Transverse colon (tissue), 4 donors: ENCODE measurements at places on chromosomes 16 and 17.

DNA sequence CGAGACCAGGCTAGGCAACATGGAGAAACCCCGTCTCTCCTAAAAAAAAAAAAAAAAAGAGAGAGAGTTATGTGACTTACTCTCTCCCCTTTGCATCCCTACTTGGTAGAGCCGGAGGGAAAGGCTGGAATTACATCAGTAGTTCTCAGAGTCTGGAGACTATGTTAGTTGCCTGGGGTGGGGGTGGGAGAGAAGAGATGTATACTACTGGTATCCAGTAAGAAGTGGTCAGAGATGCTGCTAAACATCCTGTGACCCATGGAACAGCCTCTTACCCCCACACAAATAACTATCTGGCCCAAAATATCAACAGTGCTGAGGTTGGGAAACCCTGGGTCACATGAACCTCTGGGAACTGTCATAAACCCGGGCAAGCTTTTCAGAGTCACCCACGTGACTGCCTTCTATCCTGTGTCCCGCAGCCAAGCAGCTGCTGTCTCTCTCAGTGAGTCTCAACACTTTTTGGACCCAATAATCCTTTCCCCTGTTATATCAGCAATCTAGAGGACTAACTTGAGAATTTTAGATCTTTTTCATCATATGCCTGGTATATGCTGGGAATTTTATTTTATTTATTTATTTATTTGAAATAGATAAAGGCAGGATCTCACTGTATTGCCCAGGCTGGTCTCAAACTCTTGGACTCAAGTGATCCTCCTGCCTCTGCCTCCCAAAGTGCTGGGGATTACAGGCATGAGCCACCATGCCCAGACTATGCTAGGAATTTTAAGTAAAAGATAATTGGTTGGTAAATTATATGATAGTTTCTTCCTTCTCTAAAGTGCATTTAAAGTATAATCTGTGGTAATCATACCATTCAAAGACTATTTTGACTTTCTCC is 8.7 kb downstream of the EIF1 start:
- H3K27me3 ChIP-seq, result no peaks in the 10 kb centered on the region
- peaks cover 12% of the 10 kb centered on the region for H3K36me3 ChIP-seq
- H3K4me3 ChIP-seq, result no peak overlapping the region
- peaks cover 27% of the 10 kb centered on the region for H3K4me1 ChIP-seq

- no peak overlapping the region for H3K4me3 ChIP-seq
- H3K4me1 ChIP-seq, result no peaks in the 10 kb centered on the region
Observed at GRCh38 chr16:78762222-78762621, 662.8 kb downstream of the WWOX start.

- peak; percentile 57 for DNase-seq
- H3K4me3 ChIP-seq, result peak overlapping the region; percentile 73
- peaks cover 20% of the 10 kb centered on the region for H3K4me1 ChIP-seq
- no peaks in the 10 kb centered on the region for H3K36me3 ChIP-seq
- peak overlapping the region; percentile 79 for H3K27ac ChIP-seq
Observed at GRCh38 chr16:67537270-67537635, 8.6 kb downstream of the RIPOR1 start.

- H3K27me3 ChIP-seq, result peaks cover 8% of the 10 kb centered on the region
- no peak for DNase-seq
- peak overlapping the region; percentile 38 for H3K4me3 ChIP-seq
- peaks cover 10% of the 10 kb centered on the region for H3K4me1 ChIP-seq
- no peaks in the 10 kb centered on the region for H3K36me3 ChIP-seq
Observed at GRCh38 chr16:49484936-49485335, 111.3 kb downstream of the C16orf78 start.

DNA sequence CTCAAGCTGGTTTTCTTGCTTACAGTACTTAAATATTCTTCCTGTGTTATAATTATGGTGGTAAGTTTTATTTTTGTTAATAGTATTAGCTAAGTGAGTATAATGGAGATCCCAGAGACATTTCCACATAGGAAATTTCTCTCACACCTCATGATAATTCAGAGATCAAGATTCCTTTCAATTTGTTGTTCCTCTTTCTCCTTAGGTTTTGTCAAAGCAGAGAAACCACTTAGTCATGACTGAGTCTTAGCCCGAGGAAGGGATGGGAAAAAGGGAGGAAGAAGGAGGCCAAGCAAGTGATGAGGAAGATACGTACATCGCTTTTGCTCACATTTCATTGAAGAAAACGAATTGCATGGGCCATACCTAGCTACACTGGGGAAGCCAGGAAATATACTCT is 18.4 kb downstream of the ESRP2 start:
- H3K36me3 ChIP-seq, result no peaks in the 10 kb centered on the region
- no peak for DNase-seq
- H3K27ac ChIP-seq, result no peak overlapping the region
- H3K4me1 ChIP-seq, result no peaks in the 10 kb centered on the region
- no peaks in the 10 kb centered on the region for H3K27me3 ChIP-seq

GRCh38 chr16:68732042-68732680 is 4.9 kb upstream of the CDH1 start:
- peak; percentile 93 for DNase-seq
- H3K4me3 ChIP-seq, result peak overlapping the region; percentile 19
- H3K36me3 ChIP-seq, result no peaks in the 10 kb centered on the region
- H3K4me1 ChIP-seq, result no peaks in the 10 kb centered on the region

GRCh38 chr16:9787717-9788116 is 394.5 kb downstream of the GRIN2A start:
- H3K4me1 ChIP-seq, result no peaks in the 10 kb centered on the region
- H3K4me3 ChIP-seq, result no peak overlapping the region
- H3K36me3 ChIP-seq, result no peaks in the 10 kb centered on the region

- DNase-seq, result no peak
- H3K36me3 ChIP-seq, result no peaks in the 10 kb centered on the region
- H3K4me1 ChIP-seq, result peaks cover 5% of the 10 kb centered on the region
- no peaks in the 10 kb centered on the region for H3K27me3 ChIP-seq
- H3K27ac ChIP-seq, result no peak overlapping the region
Observed at GRCh38 chr17:2485543-2485942, 26.1 kb downstream of the METTL16 start.

- DNase-seq, result no peak
- H3K27me3 ChIP-seq, result no peaks in the 10 kb centered on the region
- H3K4me3 ChIP-seq, result no peak overlapping the region
- no peaks in the 10 kb centered on the region for H3K36me3 ChIP-seq
- H3K27ac ChIP-seq, result no peak overlapping the region
Observed at GRCh38 chr16:19783363-19784182, 65.5 kb downstream of the IQCK start.

GRCh38 chr17:48028736-48029135 is 8.9 kb downstream of the COPZ2 start:
- no peaks in the 10 kb centered on the region for H3K36me3 ChIP-seq

GRCh38 chr17:45751466-45751865 is 32.7 kb upstream of the CRHR1 start:
- peaks cover 38% of the 10 kb centered on the region for H3K27me3 ChIP-seq
- no peaks in the 10 kb centered on the region for H3K36me3 ChIP-seq
- no peak overlapping the region for H3K27ac ChIP-seq
- H3K4me1 ChIP-seq, result no peaks in the 10 kb centered on the region

GRCh38 chr17:39634384-39634871 is 2.5 kb upstream of the STARD3 start:
- DNase-seq, result peak; percentile 16
- H3K4me1 ChIP-seq, result peaks cover 74% of the 10 kb centered on the region
- H3K27me3 ChIP-seq, result peaks cover 4% of the 10 kb centered on the region

GRCh38 chr17:57317079-57317478 is 60.8 kb downstream of the MSI2 start:
- H3K36me3 ChIP-seq, result no peaks in the 10 kb centered on the region
- H3K4me3 ChIP-seq, result no peak overlapping the region
- peaks cover 4% of the 10 kb centered on the region for H3K4me1 ChIP-seq
- H3K27ac ChIP-seq, result no peak overlapping the region

DNA sequence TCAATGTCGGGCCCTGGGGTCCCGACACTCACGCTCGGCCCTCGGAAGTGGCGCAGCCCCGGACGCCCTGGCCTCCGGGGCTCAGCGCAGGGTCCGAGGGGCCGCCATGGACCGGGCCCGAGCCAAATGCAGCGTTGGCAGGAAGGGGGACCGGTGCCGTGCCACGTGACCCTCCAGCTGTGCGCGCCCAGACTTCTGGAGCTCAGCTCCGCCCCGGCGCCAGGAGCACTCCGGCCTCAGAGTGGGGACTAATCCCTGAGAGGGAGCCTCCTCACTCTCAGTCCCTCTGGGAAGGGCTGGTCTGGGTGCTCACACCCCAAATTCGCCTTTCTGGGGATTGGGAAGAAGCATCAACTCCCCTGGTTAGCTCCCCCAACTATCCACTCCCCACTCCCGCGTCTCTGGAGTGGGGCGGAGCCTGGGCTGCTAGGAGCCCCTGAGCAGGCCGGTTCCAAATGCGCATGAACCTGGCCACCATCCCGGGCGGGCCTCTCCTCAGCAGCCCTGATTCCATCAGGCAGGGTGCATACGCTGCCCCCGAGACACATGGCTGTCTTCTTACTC is at the start of gene B3GNT9:
B3GNT9 (minus strand) TSS at position 166 of the 564 bp plus-strand sequence. CDS start 513 bp downstream, outside the sequence.
- no peaks in the 10 kb centered on the region for H3K36me3 ChIP-seq
- H3K27ac ChIP-seq, result peak within 1 kb of the TSS; percentile 86
- H3K4me1 ChIP-seq, result peaks cover 27% of the 10 kb centered on the region
- peaks cover 16% of the 10 kb centered on the region for H3K27me3 ChIP-seq
- peak within 1 kb of the TSS; percentile 66 for H3K4me3 ChIP-seq

- no peak overlapping the region for H3K27ac ChIP-seq
- H3K36me3 ChIP-seq, result peaks cover 64% of the 10 kb centered on the region
- no peaks in the 10 kb centered on the region for H3K27me3 ChIP-seq
- no peak overlapping the region for H3K4me3 ChIP-seq
- DNase-seq, result no peak
Observed at GRCh38 chr16:3480901-3481695, 14.2 kb downstream of the C16orf90 start.

DNA sequence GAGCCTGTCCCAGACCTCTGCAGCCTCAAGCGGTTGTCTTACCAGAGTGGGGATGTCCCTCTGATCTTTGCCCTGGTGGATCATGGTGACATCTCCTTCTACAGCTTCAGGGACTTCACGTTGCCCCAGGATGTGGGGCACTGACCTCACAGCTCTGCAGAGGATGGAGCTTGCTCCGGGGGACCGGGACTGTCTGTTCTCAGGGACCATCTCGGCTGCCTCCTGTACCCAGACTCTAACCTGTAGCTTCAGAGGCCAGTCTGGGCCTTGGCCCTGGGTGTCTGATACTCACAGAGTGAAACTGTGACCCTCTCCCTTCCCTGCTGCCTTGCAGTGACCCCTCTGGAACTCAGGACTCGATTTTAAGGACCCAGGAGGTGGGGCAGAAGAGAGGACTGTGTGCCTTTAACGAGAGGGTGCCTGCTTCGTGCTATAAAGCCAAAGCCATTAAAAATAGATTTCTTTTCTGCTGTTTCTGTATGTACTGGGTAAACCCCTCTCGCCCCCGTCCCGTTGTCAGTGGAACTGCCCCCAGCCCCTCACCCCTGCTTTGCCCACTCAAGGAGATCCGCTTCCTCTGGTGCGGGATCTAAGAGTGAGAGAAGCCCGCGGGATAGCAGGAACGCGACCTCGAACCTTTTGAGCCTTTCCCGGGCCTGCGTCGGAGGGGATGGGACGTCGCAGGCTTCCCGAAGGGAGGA is 1.1 kb upstream of the LLGL2 start:
- H3K36me3 ChIP-seq, result no peaks in the 10 kb centered on the region
- peaks cover 17% of the 10 kb centered on the region for H3K4me1 ChIP-seq
- H3K27me3 ChIP-seq, result no peaks in the 10 kb centered on the region
- DNase-seq, result no peak

GRCh38 chr17:82536512-82537201 is 17.1 kb downstream of the FOXK2 start:
- H3K27ac ChIP-seq, result peak overlapping the region; percentile 87
- H3K27me3 ChIP-seq, result no peaks in the 10 kb centered on the region
- H3K36me3 ChIP-seq, result no peaks in the 10 kb centered on the region
- DNase-seq, result no peak
- no peak overlapping the region for H3K4me3 ChIP-seq

DNA sequence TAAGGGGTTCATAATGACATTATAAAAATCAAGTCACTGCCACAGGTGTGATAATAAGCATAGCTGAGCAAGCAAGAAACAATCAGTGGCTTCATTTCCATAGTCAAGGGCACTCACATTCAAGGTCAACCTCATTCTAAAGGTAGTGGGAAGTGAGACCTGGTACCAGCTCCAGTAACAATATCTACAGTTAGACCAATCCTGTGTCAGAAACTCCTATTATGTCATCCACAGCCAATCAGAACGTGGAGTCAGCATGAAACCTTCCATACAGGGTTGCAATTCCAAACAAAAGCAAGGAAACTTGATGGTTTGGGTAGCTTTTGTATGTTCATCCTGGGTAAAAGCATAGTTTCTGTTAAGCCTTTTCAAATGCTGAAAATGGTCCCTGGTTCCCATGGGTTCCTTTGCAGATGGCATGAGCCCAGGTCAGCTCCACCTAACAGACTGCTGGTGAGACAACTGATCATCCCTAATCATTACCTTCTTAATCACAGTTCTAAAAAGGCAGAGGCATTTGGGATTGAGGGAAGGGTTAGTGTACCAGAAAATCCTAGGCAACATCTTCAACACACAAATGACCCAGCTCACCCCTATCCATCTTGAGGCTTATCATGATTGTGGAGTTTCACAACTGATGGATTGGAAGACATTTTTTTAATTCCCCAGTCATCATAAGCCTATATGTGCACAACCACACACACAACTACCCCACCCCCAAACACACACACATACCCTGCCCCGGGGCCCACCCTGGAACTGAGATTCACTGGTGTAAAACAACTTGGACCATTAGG is 30.4 kb downstream of the TEX2 start:
- no peaks in the 10 kb centered on the region for H3K27me3 ChIP-seq

DNA sequence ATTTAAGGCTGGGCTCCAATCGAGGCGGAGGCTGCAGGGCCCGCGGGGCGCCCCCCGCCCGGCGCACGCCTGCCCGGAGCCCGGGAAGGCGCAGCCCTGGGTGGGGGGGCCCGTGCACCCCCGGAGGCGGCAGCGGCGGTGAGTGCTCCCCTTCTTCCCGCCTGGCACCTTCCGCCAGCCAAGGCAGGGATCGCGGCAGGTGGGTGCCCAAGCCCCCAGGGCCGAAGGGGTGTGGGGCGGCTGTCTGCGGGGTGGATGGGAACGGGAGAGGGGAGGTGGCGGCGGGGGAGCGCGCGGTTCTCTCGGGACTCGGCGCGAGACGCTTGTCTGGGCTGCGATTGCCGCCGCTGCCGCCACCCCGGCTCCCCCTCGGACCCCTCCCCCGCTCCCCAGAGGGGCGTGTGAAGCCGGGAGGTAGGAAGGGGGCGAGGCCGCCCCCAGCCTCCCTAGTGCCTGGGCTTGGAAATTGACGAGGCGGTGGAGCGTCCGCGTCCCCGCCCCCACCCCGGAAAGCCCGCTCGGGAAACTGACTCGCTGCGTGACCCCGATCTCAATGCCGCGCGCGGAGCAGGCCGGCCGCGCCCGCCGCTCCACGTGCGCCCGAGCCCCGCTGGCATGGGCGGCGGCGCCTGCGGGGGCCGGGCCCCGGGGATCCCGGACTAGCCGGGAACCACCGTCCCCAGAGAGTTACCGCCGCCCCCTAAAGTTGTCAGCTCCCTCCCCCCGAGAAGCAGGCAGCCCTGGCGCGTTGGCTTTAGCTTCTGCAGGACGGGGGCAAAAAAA is 231.5 kb downstream of the MRTFB start:
- H3K27ac ChIP-seq, result peak overlapping the region; percentile 77
- H3K27me3 ChIP-seq, result peaks cover 23% of the 10 kb centered on the region
- peak overlapping the region; percentile 78 for H3K4me3 ChIP-seq
- H3K4me1 ChIP-seq, result peaks cover 42% of the 10 kb centered on the region
